ENCODE measurements at places on chromosomes 4 and X.
A peak's percentile ranks its signal among the peaks of the same experiment; 100 is the strongest.

- no peaks in the 10 kb centered on the region for H3K36me3 ChIP-seq
- H3K4me3 ChIP-seq, result no peak overlapping the region
- H3K27ac ChIP-seq, result peak overlapping the region; percentile 70
- H3K4me1 ChIP-seq, result peaks cover 4% of the 10 kb centered on the region
- H3K27me3 ChIP-seq, result no peaks in the 10 kb centered on the region
- DNase-seq, result no peak
Observed at GRCh38 chrX:48966796-48967579, 4.7 kb downstream of the KCND1 start.

GRCh38 chrX:74349387-74349786 is 45.4 kb downstream of the ZCCHC13 start:
- DNase-seq, result no peak
- H3K4me1 ChIP-seq, result peaks cover 4% of the 10 kb centered on the region
- H3K27ac ChIP-seq, result no peak overlapping the region
- H3K36me3 ChIP-seq, result no peaks in the 10 kb centered on the region
- no peaks in the 10 kb centered on the region for H3K27me3 ChIP-seq

- H3K4me1 ChIP-seq, result peaks cover 40% of the 10 kb centered on the region
- H3K27me3 ChIP-seq, result no peaks in the 10 kb centered on the region
- no peak overlapping the region for H3K4me3 ChIP-seq
- no peak overlapping the region for H3K27ac ChIP-seq
Observed at GRCh38 chr4:38610521-38610920, 53.5 kb upstream of the KLF3 start.

DNA sequence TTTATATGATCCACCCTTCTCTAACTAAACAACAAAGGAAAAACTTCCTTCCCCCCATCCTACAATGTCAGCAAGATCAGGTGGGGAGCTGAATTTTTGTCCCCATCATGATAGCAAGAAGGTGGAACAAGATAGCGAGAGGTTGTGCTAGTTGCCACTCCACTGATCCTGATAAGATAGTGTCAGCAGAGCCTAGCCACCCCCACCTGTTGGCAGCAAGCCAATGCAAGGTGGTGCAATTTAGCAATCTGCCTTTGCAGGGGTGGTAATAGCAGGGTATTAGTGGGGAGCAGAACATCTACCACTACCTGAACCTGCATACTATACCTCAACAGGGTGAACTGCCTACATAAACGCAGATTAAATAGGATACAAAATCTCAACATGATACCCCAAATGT is 80.2 kb upstream of the MAMLD1 start:
- H3K27me3 ChIP-seq, result peaks cover 8% of the 10 kb centered on the region
- no peaks in the 10 kb centered on the region for H3K4me1 ChIP-seq
- no peak overlapping the region for H3K4me3 ChIP-seq
- no peak for DNase-seq
- H3K36me3 ChIP-seq, result no peaks in the 10 kb centered on the region

DNA sequence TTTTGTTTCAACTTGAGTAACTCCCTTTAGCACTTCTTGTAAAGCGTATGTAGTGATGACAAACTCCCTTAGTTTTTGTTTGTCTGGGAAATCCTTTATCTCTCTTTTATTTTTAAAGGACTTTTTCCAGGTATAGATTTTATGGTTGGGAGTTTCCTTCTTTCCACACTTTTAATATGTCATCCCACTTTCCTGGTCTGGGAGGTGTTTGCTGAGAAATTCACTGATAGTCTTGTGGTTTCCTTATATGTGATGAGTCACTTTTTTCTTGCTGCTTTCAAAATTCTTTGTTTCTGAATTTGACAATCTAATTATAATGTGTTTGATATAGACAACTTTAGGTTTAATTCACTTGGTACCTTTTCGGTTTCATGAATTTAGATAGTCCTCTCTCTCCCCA is 353.9 kb downstream of the GPAT3 start:
- H3K4me3 ChIP-seq, result no peak overlapping the region
- no peaks in the 10 kb centered on the region for H3K4me1 ChIP-seq
- no peak for DNase-seq
- H3K36me3 ChIP-seq, result no peaks in the 10 kb centered on the region
- H3K27ac ChIP-seq, result no peak overlapping the region

DNA sequence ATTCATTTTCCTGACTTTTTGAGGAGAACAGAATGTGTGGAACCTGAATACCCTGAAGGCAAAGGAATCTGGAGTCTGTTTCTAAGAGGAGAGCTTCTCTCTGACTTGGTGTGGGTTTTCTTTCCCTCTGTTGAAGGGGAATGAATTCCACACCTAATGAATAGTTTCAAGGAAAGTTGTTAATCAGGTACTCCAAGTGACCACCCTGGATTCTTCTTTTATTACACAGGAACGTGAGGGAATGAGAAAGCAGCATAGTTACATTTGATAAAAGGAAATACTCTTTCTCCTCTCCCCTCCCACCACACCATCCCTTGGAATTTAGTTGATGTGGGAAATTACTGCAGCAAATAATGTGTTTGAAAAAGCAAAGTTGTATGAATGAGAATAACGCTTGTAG is 29.7 kb downstream of the SLIT2 start:
- H3K4me3 ChIP-seq, result no peak overlapping the region
- no peaks in the 10 kb centered on the region for H3K36me3 ChIP-seq
- no peaks in the 10 kb centered on the region for H3K4me1 ChIP-seq
- H3K27ac ChIP-seq, result no peak overlapping the region

DNA sequence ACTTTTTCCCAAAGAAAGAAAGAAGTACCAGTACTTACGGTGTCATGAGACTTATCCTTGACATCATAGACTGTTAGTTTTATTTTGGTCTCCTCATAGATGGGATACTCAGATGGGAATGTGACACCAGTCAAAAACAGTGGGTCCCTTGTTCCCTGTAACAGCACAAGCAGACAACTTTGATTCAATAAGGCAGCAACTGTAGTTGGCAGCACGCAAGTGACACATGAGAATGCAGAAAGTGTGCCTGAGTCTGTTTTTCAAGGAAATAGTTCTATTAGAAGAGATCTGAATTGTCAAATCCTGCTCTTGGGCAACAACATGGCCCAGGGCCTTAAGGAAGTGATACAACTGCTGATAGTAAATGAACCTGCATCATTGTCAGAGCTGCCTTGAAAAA is 443.2 kb downstream of the INPP4B start:
- no peaks in the 10 kb centered on the region for H3K27me3 ChIP-seq
- peak overlapping the region; percentile 85 for H3K4me3 ChIP-seq
- H3K27ac ChIP-seq, result peak overlapping the region; percentile 88
- H3K36me3 ChIP-seq, result peaks cover 17% of the 10 kb centered on the region

DNA sequence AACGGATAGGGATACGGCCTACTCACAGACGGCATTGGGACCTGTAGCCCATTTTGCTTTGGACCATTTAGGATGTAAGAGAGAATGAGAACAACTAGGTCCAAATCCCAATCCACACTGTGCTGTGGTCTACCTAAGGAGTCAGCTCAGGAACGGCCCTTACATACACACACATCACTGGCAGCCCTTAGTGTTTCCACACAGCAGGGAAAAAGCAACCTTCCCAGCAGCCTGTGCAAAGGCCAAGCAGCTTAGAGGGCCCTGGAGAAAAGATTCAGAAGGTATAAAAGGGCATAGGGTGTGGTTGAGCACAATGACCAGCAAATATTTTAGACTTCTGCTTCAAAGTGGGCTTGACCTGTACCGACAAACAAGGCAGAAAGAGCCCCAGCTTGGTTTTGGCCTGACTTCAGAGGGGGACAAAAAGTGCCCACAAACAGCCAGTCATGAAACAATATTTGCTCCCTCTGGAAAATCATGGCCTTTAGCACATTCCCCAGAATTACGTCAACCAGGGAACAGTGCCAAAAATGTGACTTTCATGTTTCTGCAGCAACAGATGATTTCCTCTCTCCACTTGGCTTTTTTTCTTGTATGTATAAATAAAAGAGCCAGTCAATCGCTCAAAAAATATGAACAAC is 359.5 kb upstream of the FGF16 start:
- H3K4me1 ChIP-seq, result no peaks in the 10 kb centered on the region
- H3K36me3 ChIP-seq, result peaks cover 5% of the 10 kb centered on the region
- H3K27ac ChIP-seq, result no peak overlapping the region
- no peak for DNase-seq
- H3K4me3 ChIP-seq, result no peak overlapping the region
- no peaks in the 10 kb centered on the region for H3K27me3 ChIP-seq

GRCh38 chr4:183721207-183722081 is 62.4 kb downstream of the TRAPPC11 start:
- H3K36me3 ChIP-seq, result no peaks in the 10 kb centered on the region
- DNase-seq, result peak; percentile 21
- H3K27ac ChIP-seq, result no peak overlapping the region
- peaks cover 2% of the 10 kb centered on the region for H3K27me3 ChIP-seq
- peaks cover 9% of the 10 kb centered on the region for H3K4me1 ChIP-seq

GRCh38 chr4:129064717-129065116 is 28.6 kb downstream of the SCLT1 start:
- no peaks in the 10 kb centered on the region for H3K4me1 ChIP-seq
- H3K27me3 ChIP-seq, result no peaks in the 10 kb centered on the region
- no peak overlapping the region for H3K27ac ChIP-seq
- H3K36me3 ChIP-seq, result peaks cover 33% of the 10 kb centered on the region
- no peak for DNase-seq
- no peak overlapping the region for H3K4me3 ChIP-seq

GRCh38 chr4:30720021-30720660 is at the start of gene PCDH7:
Gene PCDH7, plus strand, starts transcription at chr4:30720369. Its CDS starts 1,054 bp downstream, at chr4:30721423.
- H3K4me1 ChIP-seq, result peaks cover 15% of the 10 kb centered on the region
- H3K4me3 ChIP-seq, result peak within 1 kb of the TSS; percentile 84
- peaks cover 4% of the 10 kb centered on the region for H3K36me3 ChIP-seq
- H3K27me3 ChIP-seq, result peaks cover 43% of the 10 kb centered on the region

- no peak for DNase-seq
- peaks cover 4% of the 10 kb centered on the region for H3K4me1 ChIP-seq
- H3K27me3 ChIP-seq, result peaks cover 50% of the 10 kb centered on the region
- peak overlapping the region; percentile 20 for H3K27ac ChIP-seq
- H3K36me3 ChIP-seq, result no peaks in the 10 kb centered on the region
Observed at GRCh38 chr4:99572527-99573240, 1.9 kb upstream of the MTTP start.

DNA sequence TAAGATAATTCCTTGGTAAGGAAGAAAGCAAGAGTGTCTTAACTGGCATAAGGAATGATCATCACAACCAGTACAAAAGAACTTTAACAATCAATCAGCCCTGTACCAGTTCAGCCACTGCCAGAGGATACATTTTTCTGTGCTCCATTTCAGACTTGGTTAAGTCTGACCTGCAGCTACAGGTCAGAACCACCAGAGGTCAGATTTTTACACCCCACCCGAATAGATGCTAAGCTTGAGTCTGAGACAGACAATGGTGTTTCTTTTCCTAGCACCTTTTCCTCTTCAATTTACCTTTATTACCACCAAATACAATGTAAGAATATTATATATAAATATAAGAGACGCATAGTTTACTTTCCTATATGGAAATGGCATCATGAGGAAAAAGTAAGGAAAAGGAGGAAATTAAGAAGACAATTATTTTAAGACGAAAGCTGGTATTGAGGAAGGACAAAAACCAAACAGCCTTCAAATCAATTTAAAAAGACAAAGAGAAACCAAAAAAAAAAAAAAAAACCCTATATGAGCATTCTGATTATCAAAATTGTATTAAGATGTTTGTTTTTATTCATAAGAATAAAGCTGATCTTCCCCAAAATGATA is 215.3 kb upstream of the TTC29 start:
- H3K27me3 ChIP-seq, result peaks cover 10% of the 10 kb centered on the region
- no peak for DNase-seq
- H3K4me1 ChIP-seq, result no peaks in the 10 kb centered on the region
- no peak overlapping the region for H3K4me3 ChIP-seq
- no peak overlapping the region for H3K27ac ChIP-seq
- H3K36me3 ChIP-seq, result no peaks in the 10 kb centered on the region

DNA sequence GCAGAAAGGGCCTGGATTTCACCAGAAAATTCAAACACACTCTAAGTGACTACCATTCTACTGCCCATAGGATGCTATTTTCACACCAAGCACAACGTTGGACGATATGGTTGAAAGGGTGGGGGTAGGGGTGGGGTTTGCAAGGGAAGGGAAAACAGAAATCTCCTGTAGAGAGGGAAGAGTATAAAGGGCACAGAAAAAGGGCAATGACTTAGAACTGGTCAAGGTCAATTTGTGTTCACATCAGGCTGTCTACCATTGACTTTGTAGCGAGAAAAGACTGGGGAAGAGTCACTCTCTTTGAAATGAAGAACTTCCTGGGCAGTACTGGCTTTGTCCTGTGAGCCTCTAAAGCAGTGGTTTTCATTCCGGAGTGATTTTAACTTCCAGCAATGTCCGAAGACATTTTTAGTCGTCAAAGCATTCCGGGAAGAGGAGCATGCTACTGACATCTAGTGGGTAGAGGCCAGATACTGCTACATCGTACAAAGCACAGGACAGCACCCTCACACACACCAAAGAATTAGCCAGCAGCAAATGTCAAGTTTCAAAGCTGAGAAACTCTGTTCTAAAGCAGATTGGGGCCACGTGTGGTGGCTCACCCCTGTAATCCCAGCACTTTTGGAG is 48.4 kb upstream of the SLC7A3 start:
- no peak for DNase-seq
- no peaks in the 10 kb centered on the region for H3K27me3 ChIP-seq
- H3K4me3 ChIP-seq, result no peak overlapping the region
- H3K36me3 ChIP-seq, result no peaks in the 10 kb centered on the region
- no peak overlapping the region for H3K27ac ChIP-seq
- H3K4me1 ChIP-seq, result no peaks in the 10 kb centered on the region

DNA sequence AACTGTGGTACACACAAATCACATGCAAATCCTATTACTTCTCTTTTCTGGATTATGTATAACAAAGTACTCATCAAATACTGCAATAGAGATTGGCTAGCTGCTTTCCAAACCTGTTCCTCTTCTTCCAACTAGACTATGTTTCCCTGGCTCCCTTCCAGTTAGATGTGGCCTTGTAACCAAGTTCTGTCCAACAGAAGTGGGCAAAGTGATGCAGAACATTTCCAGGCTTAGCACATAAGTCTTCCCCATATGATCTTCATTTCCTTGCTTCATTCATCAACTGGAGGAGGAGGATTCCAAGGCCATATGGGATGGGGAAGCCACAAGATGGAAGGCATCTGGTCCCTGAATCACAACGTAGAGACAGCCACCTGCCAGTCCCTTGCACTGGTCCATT is 8.0 kb downstream of the SLC9A7 start:
- DNase-seq, result no peak
- H3K27ac ChIP-seq, result no peak overlapping the region
- no peaks in the 10 kb centered on the region for H3K27me3 ChIP-seq
- peaks cover 29% of the 10 kb centered on the region for H3K4me1 ChIP-seq
- H3K4me3 ChIP-seq, result no peak overlapping the region

GRCh38 chrX:80806557-80806956 is 3.1 kb downstream of the BRWD3 start:
- H3K36me3 ChIP-seq, result no peaks in the 10 kb centered on the region
- no peaks in the 10 kb centered on the region for H3K27me3 ChIP-seq
- H3K27ac ChIP-seq, result no peak overlapping the region
- peaks cover 37% of the 10 kb centered on the region for H3K4me1 ChIP-seq
- no peak overlapping the region for H3K4me3 ChIP-seq

- no peaks in the 10 kb centered on the region for H3K36me3 ChIP-seq
- no peaks in the 10 kb centered on the region for H3K27me3 ChIP-seq
- DNase-seq, result no peak
- no peaks in the 10 kb centered on the region for H3K4me1 ChIP-seq
- no peak overlapping the region for H3K27ac ChIP-seq
Observed at GRCh38 chr4:55173580-55173979, 48.2 kb upstream of the KDR start.

Measured in naive thymus-derived CD8-positive, alpha-beta T cell (primary cell).